Astrocyte of the spinal cord (primary cell): ENCODE measurements at places on chromosomes 11 and 22.

DNA sequence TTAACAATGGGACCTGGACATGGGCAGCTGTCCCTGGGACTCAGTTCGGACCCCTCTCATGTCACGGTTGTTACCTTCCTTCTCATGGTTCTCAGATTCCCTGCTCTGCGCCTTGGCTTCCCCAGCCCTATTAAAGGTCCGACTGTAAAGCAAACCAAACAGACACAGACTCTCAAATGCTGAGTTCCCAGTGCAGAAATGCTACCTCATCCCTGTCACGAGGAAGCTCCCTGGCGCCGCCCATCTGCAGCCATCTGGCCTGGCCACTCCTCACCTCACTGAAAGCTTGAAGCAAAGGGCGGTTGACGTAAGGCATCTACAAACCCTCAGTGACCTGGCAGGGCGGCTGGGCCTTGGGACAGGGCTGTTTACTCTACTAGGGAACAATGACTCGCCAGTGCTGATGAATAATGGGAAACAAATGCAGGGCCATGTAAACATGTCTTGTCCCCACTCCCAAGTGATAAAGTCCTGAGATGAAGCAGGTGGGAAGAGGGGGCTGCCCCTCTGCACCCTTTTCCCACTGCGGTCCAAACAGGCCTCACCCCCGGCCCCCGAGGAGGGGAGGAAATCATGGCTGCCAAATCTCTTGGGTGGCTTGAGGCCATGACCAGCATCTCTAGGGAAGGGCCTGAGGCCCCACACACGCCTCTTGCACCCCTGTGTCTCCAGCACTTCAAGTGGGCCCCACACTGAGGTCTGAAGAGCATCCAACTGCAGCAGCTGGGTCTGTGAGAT lies 49.3 kb downstream of the SCUBE1 start:
- DNase-seq, result no peak

- no peak for DNase-seq
Measured at GRCh38 chr11:45166604-45166897, 20.1 kb downstream of the PRDM11 start.

- DNase-seq, result peak; percentile 28
Measured at GRCh38 chr11:77374611-77375031, 73.1 kb upstream of the GDPD4 start.

DNA sequence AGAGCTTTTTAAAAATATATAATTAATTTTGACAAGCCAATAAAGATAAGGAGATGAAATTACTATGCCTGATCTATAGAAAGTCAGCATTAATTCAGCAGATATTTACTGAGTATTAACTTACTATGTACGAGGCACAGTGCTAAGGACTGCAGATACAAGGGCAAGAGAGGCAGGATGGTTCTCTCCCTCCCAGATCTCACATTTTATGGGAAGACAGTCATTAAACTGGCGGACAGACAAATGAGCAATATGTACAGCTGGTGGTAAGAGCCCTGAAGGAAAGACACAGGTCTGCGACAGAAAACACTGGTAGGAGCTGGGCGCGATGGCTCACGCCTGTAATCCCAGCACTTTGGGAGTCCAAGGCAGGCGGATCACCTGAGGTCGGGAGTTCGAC lies 36.8 kb downstream of the MCHR1 start:
- no peak for DNase-seq

- no peak for DNase-seq
Measured at GRCh38 chr11:30522536-30523243, 63.5 kb downstream of the MPPED2 start.

GRCh38 chr11:35404388-35404775 lies 15.0 kb downstream of the SLC1A2 start:
- peak; percentile 42 for DNase-seq

DNA sequence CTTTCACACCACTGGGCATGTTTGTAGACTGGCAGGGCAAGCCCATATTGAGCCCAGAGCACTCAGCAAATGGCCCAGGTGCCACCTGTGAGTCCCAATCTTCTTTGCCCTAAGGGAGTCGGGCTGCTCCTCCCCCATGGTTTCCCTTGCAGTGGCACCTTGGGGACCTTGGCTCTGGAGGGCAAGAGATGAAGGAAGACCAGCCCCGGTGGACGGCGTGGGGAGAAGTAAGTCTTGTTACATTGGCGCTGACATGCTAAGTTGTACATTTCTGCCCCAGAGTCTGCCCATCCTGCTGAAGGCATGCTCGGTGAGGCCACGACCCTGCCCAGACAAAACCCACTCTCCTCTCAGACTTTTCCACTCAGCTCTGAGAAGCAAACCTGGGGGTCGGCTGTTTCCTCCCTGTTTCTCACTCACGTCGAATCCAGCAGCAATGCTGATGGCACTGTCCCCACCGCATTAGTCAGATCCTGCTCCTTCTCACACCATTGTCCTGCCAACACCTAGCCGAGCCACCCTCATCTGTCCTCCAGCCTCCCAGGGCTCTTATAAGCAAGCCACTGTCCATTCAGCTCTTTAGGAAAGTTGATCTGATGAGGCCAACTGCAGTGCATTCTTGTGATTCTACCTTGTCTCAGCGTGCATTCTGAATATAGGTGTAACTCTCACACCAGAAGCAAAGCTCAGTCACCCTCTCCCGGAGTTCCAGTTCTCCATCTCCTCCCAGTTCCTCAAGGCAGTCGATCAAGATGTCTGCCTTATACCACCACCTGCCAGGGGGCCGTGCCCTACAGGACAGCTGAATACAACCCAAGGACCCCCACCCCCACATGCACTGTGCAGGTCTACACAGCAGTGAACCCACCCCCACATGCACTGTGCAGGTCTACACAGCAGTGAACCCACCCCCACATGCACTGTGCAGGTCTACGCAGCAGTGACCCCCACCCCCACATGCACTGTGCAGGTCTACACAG lies 827.1 kb downstream of the TBC1D22A start:
- DNase-seq, result no peak

DNA sequence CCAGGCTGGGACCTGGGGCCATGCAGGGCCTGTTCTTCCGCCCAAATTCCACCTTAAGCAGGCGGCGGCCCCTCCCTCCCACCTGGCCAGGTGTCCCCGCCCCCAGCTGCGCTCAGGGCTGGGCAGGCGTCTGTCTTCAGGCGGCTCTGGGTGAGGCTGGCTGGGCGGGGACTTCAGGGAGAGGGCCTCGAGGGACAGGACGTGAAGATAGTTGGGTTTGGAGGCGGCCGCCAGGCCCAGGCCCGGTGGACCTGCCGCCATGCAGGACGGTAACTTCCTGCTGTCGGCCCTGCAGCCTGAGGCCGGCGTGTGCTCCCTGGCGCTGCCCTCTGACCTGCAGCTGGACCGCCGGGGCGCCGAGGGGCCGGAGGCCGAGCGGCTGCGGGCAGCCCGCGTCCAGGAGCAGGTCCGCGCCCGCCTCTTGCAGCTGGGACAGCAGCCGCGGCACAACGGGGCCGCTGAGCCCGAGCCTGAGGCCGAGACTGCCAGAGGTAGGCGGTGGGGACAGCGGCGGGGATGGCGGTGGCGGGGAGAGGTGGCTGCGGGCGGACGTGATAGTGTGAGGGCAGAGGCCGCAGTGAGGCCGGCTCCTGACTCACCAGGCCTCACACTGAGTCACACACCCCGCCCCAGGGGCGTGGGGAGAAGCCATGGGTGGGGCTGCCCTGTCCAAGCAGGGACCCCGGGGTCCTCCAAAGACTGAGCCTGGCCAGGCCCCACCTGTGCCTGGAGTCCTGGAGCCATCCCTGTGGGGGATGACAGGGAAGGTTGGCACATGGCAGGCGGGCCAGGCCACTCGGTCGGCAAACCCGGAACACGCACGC lies at the start of gene PKP3:
Gene PKP3, plus strand, starts transcription at position 176 of the 824 bp plus-strand sequence. Its CDS starts 84 bp downstream, at position 260.
- peak; percentile 48 for DNase-seq
